ENCODE measurements at places on chromosomes 16 and 17.

DNA sequence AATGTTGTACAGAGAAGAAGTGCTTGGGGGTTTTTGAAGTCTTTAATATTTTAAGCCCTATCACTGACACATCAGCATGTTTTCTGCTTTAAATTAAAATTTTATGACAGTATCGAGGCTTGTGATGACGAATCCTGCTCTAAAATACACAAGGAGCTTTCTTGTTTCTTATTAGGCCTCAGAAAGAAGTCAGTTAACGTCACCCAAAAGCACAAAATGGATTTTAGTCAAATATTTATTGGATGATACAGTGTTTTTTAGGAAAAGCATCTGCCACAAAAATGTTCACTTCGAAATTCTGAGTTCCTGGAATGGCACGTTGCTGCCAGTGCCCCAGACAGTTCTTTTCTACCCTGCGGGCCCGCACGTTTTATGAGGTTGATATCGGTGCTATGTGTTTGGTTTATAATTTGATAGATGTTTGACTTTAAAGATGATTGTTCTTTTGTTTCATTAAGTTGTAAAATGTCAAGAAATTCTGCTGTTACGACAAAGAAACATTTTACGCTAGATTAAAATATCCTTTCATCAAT lies 57.8 kb downstream of the HLF start:
- no peak for DNase-seq

GRCh38 chr17:43935926-43936261 lies 6.4 kb downstream of the PPY start:
- no peak for DNase-seq

- DNase-seq = no peak
Measured at GRCh38 chr16:28596840-28597691, at the start of gene SULT1A2. Gene SULT1A2, minus strand, starts transcription at chr16:28597050. Its CDS starts 1,120 bp downstream, at chr16:28595930.

DNA sequence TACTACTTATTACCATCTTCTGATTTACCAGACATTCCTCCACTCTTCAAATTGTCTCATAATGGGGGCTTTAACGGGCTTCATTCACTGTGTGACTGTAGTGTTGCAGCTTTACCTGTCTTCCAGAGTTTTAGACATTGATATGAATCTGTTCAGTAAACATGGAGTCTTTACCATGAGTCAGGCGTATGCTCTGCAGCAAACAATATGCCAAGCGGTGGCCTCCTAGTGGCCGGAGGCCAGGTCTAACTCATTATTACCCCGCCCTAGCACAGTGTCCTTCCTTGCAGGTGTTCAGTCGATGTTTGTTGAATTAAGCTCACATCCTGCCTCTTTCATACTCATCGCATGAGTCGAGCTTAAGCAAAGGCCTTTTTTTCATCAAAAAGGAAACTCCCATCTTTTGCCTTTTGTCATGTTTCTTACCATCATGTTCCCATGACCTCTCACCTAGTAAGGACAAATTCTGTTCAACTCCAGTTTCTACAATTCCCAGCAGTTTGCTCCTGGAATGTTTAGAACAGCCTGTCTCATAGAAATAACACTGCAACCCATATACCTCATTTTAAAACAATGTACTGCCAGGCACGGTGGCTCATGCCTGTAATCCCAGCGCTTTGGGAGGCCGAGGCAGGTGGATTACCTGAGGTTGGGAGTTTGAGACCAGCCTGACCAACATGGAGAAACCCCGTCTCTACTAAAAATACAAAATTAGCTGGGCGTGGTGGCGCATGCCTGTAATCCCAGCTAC lies 39.4 kb downstream of the TUBD1 start:
- no peak for DNase-seq

GRCh38 chr16:4081521-4082021 lies 34.7 kb downstream of the ADCY9 start:
- no peak for DNase-seq

- DNase-seq = no peak
Measured at GRCh38 chr17:46118964-46119363, 74.3 kb downstream of the KANSL1 start.

- DNase-seq = no peak
Measured at GRCh38 chr17:2262135-2262587, 41.4 kb downstream of the SMG6 start.

- peak; percentile 82 for DNase-seq
Measured at GRCh38 chr17:50919321-50920040, 53.3 kb upstream of the TOB1 start.

GRCh38 chr17:19753051-19753509 lies 5.0 kb upstream of the ALDH3A1 start:
- DNase-seq = no peak

- DNase-seq = no peak
Measured at GRCh38 chr17:48504953-48505352, 25.9 kb downstream of the HOXB1 start.

- DNase-seq = no peak
Measured at GRCh38 chr17:78585006-78585630, 7.9 kb upstream of the DNAH17 start.

- DNase-seq = no peak
Measured at GRCh38 chr16:70662991-70663523, 16.7 kb downstream of the IL34 start.

DNA sequence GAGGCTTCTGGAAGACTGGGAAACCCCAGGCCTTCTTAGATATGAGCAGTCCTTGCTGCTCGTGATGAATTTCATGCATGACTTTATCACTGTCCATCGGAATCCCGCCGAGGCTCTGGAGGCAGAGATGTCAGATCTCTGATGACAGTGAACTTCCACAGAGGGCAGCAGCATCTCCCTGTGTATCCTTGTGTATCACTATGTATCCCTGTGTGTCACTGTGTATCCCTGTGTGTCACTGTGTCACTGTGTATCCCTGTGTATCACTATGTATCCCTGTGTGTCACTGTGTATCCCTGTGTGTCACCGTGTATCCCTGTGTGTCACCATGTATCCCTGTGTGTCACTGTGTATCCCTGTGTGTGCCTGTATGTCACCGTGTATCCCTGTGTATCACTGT lies 160.2 kb upstream of the CHMP6 start:
- no peak for DNase-seq

- DNase-seq = no peak
Measured at GRCh38 chr17:31202968-31203367, 94.1 kb downstream of the OMG start.

GRCh38 chr16:83245061-83245460 lies 562.7 kb upstream of the HSBP1 start:
- no peak for DNase-seq

GRCh38 chr16:13426269-13426668 lies 493.7 kb upstream of the ERCC4 start:
- DNase-seq = no peak

- DNase-seq = no peak
Measured at GRCh38 chr17:81921996-81922565, 4.1 kb upstream of the SIRT7 start.

DNA sequence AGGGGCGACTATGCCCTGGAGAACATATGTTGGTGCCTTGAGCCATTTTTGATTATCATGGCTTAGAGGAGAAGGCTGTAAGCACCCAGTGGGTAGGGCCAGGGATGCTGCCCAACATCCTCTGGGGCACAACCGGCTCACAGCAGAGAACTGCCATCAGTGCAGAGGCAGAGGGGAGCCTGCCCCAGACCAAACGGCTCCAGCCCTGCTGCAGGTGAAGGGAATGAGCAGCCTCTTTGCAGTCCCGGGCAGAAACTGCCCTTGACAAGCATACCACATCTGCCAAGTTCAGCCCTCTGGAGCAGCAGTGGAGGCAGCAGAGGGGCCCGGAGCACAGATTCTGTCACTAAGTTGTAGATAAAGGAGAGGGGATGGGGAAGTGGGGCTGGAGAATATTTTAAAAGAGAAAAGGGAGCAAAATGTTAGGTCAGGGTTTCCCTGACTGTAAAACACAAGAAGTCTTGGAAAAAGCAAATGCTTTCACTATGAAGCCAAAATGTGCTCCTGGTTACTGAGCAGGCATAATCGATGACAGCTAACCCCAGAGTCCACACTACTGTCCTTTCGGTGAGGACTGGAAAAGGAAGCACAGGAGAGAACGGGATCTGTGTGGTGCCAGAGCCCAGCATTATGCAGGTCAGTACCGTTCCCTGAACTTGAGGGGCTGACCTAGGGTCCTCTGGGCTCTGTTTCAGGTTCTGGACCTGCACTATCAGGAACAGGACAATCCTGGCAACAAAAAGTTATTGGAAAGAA lies 72.0 kb downstream of the CREBBP start:
- no peak for DNase-seq
